SIG-M5 (cell line): ENCODE measurements at places on chromosomes 12 and 14.

- no peak for DNase-seq
These were observed 58.5 kb downstream of the CAPS2 start for GRCh38 chr12:75271576-75271975.

DNA sequence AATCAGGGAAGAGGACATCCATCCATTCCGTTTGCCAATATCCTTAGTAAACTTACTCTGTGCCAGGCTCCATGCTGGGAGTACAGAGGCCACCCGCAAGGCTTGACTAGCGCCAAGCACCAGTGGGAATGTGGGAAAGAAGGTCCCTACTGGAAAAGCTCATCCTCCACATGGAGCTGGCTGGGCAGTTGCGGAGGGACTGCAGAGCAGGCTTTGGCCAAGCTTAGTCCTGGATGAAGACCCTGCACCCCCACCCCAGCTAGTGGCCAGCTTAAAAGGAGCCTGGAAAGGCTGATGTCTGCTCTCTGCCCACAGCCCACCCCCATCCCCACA, 22.4 kb upstream of the EIF2B2 start:
- no peak for DNase-seq

- no peak for DNase-seq
These were observed 73.4 kb downstream of the MNAT1 start for GRCh38 chr14:60807971-60808370.

GRCh38 chr12:123232472-123232806, 502 bp downstream of the MPHOSPH9 start:
- DNase-seq: no peak

DNA sequence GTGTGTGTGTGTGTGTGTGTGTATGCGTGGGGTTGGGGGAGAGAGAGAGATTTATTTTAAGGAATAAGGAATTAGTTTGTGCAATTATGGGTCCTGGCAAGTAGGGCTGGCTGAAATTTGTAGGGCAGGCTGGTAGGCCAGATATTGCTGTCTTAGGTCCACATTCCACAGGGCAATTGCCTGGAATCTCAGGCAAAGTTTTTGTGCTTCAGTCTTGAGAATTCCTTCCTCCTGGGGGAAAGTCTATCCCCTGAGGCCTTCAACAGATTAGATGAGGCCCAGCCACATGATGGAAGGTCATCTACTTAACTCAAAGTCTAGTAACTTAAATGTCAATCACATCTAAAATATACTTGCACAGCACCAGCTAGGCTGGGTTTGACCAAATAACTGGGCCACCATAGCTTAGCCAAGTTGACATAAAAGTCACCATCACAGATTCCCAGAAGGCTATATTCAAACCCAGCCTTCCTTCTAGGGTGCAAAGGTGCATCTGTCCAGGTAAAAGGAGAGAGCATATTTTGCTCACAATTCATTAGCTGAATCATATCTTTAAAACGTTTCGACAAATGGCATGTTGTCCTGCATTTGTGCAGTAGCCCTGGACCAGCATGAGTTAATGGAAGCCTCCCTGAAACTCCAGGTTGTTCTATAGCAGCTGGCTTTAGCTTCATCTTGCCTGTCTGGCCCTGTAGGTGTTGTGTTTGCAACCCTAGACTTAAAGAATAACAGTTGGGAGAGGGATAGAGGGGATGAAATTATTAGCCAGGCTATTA, 63.1 kb downstream of the C14orf132 start:
- DNase-seq: no peak

- DNase-seq: no peak
These were observed 34.8 kb downstream of the HIGD1C start for GRCh38 chr12:50986966-50987737.

GRCh38 chr14:54631016-54631415, 64.1 kb downstream of the SAMD4A start:
- DNase-seq: no peak

GRCh38 chr14:88156127-88156526, 151.2 kb downstream of the GPR65 start:
- DNase-seq: no peak

GRCh38 chr12:89824822-89825221, 116.2 kb upstream of the ATP2B1 start:
- no peak for DNase-seq

DNA sequence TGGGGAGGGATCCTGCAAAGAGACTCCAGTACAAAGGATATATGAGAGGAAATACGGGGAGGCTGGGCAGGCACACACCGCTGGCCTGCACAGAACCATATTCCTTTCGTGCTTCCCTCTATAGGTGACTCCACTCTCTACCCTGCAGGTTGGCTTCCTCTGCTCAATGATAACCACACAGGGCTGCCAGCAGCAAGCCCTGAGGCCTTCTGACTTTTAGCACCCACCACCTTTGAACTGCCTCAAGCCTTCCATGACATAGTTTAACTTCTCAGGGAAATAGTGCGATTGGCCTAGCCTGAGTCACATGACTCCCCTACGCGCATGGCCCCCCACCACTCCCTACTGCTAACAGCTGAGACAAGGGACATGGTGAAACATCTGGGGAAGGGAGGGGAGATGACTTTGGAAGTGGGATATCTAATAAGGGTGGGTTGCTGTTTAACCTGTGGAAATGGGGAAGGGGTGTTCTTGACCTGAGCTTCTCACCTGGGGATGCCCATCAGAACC, 3.0 kb upstream of the FOXN3 start:
- DNase-seq: no peak

GRCh38 chr14:101194373-101195308, 291.1 kb upstream of the RTL1 start:
- DNase-seq: no peak

GRCh38 chr12:7571257-7571656, 67.7 kb upstream of the CD163 start:
- no peak for DNase-seq

DNA sequence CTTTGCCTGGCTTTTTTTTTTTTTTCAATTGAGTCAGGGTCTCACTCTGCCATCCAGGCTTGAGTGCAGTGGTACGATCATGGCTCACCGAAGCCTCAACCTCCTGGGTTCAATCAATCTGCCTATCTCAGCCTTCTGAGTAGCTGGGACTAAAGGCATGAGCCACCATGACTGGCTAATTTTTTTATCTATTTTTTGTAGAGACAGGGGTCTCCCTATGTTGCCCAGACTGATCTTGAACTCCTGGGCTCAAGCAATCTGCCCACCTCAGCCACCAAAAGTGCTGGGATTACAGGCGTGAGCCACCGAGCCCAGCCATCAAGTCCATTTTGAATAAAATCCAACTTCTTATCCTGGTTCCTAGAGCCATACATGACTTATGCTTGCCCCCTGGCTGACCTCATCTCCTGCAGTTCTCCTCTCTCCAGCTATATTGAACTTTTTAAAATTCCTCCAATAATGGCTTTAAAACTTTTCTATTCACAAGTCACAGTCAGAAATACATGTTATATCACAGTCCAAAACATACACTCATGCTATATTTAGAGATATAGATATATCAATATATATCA, 10.4 kb upstream of the RND1 start:
- no peak for DNase-seq

- no peak for DNase-seq
These were observed 37.3 kb upstream of the RAP1B start for GRCh38 chr12:68573406-68573805.

GRCh38 chr14:74962493-74962892, 7.1 kb upstream of the PGF start:
- DNase-seq: no peak

DNA sequence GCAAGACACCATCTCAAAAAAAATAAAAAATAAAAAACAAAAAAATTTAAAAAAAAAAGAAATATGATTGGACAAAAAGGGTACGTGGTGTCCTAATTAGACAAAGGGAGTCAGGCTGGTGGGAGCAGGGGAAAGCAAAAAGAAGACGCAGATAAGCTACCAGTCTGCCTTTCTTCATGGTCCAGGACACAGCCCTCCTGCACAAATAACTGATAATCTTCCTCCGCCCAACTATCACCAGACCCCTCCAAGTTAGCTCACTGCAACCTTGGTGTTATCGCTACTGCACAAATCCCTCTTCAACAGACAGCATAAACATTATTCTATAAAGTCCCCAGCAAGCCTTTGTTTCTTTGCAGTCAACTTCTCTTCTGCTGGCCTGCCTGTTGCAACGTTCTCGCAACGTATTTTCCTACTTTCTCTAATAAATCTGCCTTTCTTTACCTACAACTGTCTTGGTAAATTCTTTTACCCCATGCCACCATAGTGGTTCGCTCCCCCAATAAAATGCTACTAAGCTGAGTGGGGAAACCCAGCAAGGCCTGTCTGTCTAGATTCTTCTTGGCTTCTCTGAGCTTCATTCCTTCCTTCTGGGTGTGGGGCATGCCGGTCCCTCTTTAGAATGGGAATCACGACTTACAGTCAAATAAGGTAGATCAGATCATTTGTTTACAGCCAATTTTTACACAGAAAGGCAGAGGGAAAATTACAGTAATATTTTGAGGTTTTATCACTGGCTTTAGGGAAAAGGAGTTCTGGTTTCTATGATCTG, 14.6 kb upstream of the DNAL1 start:
- no peak for DNase-seq

GRCh38 chr12:13606290-13606689, 375.1 kb downstream of the GRIN2B start:
- no peak for DNase-seq

DNA sequence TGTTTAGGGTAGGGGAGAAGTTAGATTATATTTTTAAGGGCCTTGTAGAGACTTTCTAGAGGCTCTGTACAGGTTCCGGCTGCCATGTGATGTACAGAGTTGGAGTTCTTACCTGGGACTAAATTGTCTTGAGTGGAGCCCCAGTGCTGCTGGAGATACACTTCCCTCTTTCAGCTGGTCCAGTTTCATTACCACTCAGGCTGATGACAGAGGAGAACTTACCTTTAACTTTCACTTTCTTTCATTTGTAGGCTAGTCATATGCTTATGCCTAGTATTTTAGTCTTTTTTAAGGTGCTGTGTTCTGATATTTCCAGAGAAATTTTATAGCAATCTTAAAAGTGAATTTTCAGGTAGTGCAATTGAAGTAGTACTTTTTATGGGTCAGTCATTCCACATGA, 117.3 kb downstream of the ERC1 start:
- no peak for DNase-seq

GRCh38 chr12:18264581-18265075, 3.3 kb downstream of the PIK3C2G start:
- DNase-seq: no peak

GRCh38 chr14:95500201-95500681, 16.2 kb downstream of the SYNE3 start:
- no peak for DNase-seq

- no peak for DNase-seq
These were observed 376.6 kb upstream of the TBX3 start for GRCh38 chr12:115060477-115061168.

- DNase-seq: no peak
These were observed 369 bp downstream of the DEPDC4 start for GRCh38 chr12:100266585-100266834.

DNA sequence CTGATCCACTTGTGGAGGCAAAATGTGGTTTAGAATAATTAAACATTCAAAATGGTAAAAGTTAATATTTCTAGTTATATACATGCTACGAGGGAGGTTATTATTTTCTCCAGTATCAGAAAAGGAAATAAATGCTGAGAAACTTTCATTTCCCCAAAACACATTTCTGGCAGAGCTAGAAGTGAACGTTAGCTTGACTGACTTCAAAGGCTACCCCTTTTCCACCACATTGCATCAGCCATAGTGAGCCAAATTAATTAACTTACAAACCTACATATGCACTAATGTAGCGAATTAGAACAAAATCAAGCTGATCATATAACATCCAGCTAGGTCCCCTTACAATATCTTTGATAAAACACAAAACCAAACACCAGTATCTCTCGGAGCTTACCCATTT, 49.3 kb upstream of the RERGL start:
- no peak for DNase-seq

DNA sequence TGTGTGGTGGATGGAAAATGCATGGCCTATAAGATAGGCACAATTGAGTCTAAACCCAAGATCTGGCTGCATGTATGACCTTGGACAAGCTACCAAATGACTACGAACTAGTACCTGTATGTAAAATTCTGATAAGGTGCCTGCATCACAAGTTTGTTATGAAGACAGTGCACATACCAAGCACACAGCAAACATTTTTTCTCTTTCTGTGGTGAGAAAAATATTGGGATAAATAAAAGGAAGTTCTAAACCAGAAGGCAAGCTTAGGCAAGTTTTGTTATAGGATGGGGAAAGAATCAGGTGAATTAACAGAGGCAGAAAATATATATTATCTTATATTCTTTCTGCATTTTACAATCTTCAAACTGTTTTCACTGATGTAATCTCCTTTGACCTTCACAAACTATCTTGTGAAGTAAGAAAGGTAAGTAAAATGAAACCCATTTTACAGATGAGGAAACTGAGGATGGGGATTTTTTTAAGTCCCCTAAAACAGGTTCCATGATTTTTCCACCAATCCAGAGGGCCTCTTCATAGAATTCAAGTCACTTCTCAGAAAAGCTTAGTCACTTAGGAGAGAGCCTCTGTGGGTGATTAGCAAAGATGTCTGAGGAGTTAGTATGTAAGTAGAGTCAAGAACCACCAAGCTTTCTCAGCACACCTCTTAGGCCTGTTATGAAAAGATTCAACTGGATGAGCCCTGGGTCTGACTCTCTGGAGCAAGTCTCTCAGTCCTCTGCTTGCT, 132.0 kb upstream of the RAP1B start:
- DNase-seq: no peak

- DNase-seq: no peak
These were observed 122.4 kb downstream of the DACT1 start for GRCh38 chr14:58760121-58760520.

DNA sequence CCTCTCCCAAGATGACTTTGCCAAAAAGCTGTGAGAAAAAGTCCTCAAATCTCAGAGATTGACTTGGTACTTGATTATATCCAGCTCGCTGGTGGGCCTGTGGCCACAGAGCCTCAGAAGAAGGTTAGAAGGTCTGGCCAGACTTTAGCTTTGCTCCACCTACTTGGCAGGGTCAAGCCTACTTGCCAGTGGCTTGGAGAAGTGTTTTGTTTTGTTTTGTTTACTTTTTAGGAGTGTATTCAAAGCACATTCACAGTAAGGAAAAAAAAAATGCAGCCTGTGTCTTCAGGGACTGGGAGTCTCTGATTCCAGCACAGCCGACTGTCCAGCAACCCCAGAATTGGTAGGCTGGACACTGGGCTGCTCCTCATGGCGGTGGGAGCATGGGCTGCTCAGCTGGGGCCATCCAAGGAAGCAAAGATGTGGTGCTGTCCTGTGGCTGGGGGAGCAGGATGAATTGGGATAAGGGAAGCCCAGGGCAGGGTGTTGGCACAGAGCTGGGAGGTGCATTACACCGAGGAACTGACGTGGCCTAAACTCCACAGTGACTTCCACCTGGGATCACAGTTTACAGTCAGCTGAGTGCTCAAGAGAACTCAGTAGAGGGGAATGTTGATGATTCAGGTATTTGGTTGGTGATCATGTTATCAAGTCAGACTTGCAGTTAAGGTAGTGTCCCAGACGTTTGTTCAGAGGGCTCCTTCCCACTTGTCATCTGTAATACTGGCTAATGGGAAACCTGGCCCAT, 73.5 kb downstream of the PPP2R5C start:
- DNase-seq: no peak

- DNase-seq: no peak
These were observed 48.2 kb downstream of the SPPL3 start for GRCh38 chr12:120855823-120856588.

GRCh38 chr14:97390096-97390724, 593.0 kb downstream of the VRK1 start:
- no peak for DNase-seq

GRCh38 chr14:106211334-106211900, 685.0 kb downstream of the TMEM121 start:
- DNase-seq: no peak
